HS-27A (cell line): ENCODE measurements at places on chromosomes 4 and X.

GRCh38 chr4:169345316-169345721 lies 74.6 kb upstream of the SH3RF1 start:
- DNase-seq = no peak

DNA sequence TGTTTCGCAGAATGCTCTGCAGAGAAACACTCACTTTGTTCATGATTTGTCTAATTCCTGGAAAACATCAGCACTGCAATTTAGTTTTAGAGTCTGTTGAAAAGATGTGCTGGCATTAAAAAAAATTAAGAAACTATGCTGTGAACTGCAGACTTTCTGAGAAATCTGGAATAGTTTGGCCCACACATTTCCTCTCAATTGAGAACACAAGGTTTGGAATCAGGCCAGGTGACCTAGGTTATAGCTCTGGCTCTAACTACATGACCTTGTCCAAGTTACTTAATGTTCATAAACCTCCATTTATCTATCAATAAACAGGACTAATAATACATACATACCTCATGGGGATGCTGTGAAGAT lies 61.4 kb upstream of the ENPEP start:
- no peak for DNase-seq

DNA sequence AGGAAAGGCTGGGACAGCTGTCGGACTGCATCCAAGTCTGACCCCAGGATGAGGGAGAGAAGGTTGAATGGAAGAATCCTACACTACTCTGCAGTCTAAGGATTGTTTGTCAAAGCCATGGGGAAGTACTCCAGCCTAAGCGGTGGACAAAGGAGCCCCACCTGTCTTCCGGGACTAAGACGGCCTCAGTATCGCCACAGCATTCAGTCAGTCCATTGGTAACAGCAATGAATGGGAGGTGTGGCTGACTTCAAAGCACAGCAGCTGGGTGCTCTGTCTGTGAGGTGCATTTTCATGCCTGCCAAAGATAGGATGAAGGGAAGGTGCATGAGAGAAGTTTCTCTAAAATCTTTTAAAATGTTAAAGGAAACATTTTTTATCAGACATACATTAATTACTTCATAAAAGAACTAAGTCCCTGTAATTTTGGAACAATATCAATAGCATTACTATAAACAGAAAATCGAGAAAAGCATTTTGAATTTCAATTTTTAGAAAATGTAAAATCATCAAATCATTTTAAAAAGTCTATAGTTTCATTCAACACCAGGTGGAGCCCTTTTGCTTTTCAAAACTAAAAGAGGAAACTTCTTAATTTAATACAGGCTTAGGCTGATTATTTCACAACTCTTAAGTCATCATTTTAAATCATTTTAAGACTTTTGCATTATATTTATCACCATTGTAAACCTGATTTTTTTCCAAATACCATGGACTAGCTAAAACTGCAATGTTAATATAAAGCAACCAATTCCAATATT lies 27.6 kb upstream of the INTU start:
- no peak for DNase-seq

DNA sequence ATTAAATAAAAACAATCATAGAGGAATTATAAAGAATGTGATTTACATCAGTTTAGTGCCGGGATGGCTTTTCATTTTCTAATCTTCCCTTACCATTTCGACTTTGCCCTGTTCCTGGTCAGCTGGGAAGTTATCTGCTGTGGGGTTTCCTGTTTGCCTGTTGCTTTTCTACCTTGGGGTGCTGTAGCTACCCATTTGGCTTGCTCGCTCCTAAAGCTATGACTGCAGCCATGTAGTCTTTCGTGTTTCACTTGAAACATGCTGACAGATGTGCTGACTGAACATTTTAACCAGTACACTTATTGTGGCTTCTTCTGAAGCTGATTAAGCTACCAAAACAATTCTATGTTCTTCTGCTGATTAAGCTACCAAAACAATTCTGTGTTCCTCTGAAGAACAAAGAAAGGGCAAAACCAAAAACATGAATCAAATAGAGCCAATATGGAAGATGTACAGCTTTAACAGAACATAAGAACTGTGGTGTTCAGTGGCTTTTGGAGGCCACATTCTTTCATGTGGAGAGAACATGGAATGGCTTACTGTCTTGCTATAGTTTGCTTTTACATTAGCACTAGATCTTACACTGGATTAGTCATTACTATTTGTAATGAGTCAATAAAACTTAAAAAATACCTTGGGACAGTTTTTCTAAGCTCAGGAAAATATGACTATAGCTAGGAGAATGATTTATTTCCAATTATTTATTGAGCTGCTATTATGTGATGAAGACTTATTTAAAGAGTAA lies 440.4 kb downstream of the SPRY1 start:
- no peak for DNase-seq

GRCh38 chr4:128227991-128228571 lies 59.5 kb downstream of the PGRMC2 start:
- no peak for DNase-seq
